NCI-H2029 (cell line): ENCODE measurements at places on chromosomes 6 and 20.

DNA sequence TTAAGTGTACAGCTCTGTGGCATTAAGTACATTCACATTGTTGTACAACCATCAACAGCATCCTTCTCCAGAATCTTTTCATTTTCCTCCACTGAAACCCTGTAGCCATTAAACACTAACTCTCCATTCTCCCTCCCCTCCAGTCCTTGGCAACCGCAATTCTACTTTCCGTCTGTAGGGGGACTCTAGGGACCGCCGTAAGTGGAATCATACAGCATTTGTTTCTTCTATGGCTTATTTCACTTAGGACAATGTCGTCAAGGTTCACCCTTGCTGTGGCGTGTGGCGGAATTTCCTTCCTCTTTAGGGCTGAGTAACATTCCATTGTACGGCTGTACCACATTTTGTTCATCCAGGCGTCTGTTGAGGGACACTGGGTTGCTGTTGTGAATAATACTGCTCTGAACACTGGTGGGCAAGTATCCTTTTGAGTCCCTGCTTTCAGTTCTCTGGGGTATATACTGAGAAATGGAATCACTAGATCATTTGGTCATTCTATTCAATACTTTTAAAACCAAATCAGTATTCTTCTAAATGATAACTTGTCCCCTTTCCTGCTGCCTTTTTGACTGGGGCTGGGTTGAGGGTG, 50.7 kb downstream of the PPP1R3G start:
- peak; percentile 24 for DNase-seq

DNA sequence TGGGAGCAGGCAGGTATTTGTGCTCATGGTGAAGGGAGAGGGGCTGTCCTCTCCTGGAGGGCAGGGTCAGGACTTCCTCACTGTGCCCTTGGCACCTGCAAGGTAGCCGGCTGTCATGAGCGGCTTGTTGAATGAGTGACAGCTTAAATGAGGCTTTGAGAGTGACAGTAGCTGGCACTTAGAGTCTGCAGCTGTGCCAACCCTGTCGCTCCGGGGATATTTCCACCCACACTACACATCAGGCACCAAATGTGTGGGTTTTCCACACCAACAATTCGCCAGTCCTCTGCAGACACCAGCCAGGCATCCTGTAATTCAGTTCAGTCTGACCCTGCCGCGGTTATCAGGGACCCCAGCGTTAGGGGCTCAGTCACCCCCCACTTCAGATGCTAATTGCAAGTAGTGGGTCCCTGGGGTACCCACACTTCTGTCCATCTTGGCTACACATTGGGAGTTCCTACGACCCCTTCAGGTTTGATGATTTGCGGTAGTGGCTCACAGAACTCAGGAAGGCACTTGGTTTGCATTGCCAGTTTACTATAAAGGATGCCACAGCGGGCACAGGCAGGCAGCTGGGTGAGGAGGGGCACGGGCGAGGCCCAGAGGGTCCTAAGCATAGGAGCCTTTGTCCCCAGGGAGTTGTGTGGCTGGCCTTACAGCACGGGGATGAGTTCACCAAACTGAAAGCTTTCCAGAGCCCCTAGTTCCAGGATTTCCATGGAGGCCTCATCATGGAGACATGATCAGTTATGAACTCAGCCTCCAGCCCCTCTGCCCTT, 9.1 kb downstream of the MTG2 start:
- DNase-seq, result no peak

DNA sequence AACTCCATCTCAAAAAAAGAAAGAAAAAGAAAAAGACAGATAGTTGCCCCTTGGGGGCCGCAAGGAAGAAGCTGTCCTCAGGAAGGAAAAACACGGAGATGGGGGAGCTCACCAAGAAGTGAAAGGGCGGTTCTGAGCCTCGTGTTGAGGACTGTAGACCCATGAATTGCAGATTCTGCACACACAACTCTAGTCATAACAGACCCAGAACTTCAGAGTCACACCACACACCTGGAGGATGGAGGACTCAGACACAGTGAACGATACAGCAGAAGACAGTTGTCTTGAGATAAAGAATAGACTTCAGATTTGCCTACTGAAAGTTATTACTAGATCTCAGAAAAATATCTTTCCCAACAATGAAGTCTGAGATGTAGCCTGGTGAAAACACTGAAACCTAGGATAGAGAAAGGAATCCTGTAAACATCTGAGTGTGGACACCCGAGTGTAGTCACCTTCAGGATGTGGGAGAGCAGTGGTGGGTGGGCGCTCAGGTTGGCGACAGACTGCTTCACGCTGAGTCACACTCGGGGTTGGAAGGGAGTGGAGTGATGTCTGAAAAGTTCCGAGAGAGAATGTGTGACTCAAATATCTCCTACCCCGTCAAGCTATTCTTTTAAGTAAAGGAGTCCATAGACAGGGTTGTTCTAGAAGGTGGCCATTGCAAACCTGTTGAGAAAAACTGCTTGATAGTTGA, 88.1 kb downstream of the MAP3K4 start:
- no peak for DNase-seq

- no peak for DNase-seq
These were observed 30.5 kb upstream of the RPP40 start for GRCh38 chr6:5034328-5034727.

GRCh38 chr6:105850261-105851112, 235.6 kb upstream of the PRDM1 start:
- no peak for DNase-seq

GRCh38 chr6:69580706-69581105, 216.1 kb downstream of the LMBRD1 start:
- DNase-seq, result no peak

DNA sequence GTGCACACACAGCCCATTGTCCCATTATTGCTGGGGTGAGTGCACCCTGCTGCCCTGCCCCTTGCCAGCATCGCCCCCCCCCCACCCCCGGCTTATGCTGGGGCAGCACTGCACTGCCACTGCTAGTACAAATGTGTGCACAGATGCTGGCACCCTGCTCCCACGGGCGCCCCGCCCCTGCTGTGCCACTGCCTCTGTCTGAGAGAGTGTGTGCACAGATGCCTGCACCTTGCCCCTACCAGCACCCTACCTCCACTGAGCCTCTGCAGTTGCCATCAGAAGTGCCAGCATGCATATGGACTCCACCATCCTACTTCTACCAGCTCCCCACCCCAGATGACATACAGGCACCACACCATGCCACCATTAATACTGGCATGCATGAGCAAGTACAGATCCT, 454.6 kb upstream of the KHDRBS2 start:
- DNase-seq, result no peak

GRCh38 chr20:50930139-50930975, 880 bp downstream of the ADNP start:
- DNase-seq, result peak; percentile 5

- no peak for DNase-seq
These were observed 8.5 kb downstream of the RBM24 start for GRCh38 chr6:17289630-17290061.
